ENCODE measurements at places on chromosomes 3 and 15.

DNA sequence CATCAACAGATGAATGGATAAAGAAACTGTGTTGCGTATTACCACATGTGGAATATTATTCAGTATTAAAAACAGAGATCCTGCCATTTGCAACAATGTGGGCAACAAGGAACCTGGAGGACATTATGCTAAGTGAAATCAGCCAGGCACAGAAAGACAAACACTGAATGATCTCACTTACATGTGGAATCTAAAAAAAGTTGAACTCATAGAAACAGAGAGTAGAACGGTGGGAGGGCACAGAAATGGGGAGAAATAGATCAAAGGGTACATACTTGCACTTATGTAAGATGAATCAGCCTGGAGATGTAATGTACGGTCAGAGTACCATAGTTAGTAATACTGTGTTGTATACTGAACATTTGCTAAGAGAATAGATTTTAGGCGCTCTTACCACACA lies 29.8 kb upstream of the MUC13 start:
- DNase-seq: no peak

- no peak for DNase-seq
Measured at GRCh38 chr3:157531301-157531660, 28.1 kb upstream of the VEPH1 start.

GRCh38 chr15:42784705-42785104 lies 47.8 kb upstream of the CDAN1 start:
- DNase-seq: no peak

GRCh38 chr15:50415752-50416404 lies 8.3 kb upstream of the USP8 start:
- no peak for DNase-seq

DNA sequence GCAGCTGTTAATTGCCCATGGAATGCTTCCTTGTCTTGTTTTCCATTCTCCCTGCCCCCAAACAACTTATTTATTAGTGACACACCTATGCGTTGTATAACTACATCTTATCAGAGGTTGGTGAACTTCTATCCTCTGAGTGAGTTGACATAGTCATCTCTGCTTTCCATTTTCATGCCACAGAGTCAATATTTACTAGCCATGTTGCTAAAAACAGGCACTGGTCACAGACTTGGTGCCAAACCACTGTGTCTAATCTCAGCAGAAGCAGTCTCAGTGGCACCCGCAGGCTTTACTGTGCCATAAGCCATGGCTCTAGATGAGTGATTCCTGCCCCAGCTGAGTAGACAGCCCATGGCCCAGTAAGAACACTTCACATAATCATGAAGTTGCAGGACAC lies 26.5 kb downstream of the DAPK2 start:
- no peak for DNase-seq

DNA sequence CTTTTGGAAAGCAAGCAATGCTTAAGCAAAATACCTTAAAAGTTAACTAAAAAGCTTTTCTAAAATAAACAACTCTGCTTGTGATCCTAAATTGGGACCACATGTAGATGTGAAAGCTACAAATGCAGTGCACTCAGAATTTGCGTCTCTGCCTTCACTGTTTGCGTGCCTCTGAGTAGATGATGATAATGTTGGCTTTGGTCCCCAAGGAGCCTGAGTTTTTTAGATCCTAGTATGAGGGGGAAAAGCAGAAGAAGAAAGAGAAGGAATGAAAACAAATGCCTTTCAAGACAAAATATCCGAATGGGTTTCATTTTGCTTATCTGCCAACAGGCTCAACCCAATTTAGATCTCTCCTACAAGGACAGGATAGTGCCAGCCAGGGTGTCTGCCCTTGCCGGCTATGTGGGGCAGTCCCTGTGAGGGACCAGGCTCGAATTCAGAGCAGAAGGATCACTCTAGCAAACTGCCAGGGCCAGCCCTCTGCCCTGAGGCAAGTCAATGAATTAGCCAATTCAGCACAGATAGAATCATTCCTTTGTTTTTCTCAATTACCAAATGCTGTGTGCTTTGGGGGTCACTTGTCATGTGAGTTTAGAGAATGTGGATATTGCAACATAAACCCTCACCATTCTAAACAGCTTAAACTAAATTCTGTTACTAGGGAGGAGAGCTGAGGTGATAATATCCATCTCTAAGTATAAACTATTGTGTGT lies 28.5 kb downstream of the SCG5 start:
- no peak for DNase-seq

- no peak for DNase-seq
Measured at GRCh38 chr3:21528291-21528995, 222.6 kb downstream of the ZNF385D start.

GRCh38 chr15:82158811-82159210 lies 103.7 kb downstream of the EFL1 start:
- DNase-seq: no peak

- DNase-seq: no peak
Measured at GRCh38 chr3:60025096-60026050, 975.5 kb upstream of the CFAP20DC start.

DNA sequence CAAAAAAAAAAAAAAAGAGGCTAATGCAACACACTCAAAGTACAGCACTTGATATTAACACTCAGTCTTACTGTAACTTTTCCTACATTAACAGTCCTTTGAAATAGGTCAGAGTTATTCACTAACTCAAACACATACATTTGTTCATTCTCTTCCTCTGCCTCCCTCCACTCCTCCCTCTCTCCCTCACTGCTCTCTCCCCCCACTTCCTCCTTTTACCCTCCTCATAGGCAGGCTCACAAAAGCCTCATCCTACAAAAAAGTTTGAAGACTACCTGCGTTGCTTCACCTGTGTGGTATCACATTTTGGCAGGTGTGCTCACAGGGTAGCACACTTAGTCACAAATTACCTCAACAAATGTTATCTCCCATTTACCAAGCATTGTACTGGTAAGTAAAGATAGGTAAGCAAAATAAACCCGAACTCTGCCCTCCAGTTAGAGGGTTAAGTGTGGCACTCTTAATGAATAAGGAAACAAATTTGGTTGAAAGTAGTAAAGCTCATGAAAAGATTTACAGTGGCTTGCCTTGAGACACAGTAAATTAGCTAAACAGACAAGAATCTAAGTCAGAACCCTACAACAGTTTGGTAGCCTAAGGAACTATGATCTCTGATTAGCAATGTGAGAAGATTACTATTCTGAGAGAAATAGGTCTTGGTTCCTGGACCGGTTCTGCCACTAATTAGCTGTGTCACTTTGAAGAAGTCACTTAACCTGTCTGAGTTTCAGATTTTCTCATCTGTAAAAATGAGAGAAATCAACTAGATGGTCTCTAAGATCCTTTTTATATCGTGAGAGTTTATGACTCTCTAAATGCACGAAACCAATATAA lies 151.0 kb upstream of the MLF1 start:
- DNase-seq: no peak

- no peak for DNase-seq
Measured at GRCh38 chr3:110174908-110175307, 837.6 kb upstream of the DPPA4 start.

DNA sequence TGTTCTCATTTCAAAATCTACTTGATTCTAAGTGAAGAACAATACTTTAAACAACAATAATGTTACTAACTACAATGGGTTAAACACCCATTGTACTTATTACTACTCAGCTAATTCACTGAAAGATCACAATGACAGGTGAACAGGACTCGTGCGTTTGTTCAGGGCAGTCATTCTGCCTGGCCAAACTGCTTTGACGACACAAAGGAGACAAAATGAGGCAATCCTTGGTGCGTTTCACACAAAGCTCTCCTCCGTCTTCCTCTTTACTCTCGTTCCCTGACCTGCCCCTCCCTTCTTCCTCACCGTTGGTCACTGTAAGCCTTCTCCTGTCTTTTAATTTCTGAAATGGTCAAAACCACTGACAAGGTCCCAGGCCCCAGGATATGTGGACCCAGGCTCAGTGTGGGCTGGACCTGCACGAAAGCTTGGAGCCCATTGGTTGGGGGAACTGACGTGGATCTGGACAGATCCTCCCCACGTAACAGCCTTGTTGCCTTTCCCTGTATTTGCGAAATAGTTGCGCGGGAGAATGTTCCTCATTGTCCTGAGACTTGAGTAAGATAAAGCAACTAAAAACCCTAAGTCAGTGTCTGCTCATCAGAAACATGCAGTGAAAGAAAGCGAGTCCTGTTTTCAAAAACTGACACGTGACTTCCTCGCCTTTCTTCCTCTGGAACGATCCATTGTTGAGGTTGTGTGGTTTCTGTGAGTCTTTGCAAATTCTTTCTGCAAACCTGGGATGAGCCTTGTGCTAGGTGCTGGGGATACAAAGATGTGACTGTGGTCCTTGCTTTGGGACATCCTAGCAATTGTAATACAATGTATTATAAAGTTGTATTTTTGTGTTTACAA lies 147.1 kb upstream of the RGMA start:
- no peak for DNase-seq

DNA sequence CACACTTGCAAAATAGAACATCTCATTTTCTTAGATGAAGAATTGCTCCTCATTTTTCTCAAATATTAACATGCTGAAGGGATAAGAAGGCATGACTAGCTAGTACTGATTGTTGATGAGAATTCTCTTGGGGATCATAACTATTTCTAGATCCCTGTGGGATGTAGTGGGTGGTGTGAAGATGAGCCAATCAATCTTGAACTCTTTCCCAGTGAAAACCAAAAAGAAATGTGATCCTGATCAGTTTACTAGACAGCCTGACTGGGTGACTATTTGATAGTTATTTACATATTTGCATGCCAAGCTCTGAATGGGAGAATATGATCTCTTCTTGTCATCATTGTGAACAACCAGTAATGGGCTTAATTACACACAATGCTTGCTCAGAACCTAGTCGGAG lies 63.7 kb downstream of the ZIC1 start:
- DNase-seq: no peak
